ENCODE measurements at places on chromosomes 12 and 14. TPM values are rescaled to one million over a fixed set of nuclear protein-coding genes. Genes with fewer than 3 reads are reported as not detected.

- no peak overlapping the region for H3K27ac ChIP-seq
- H3K36me3 ChIP-seq = no peaks in the 10 kb centered on the region
- peak; percentile 3 for DNase-seq
- no peaks in the 10 kb centered on the region for H3K4me1 ChIP-seq
Observed at GRCh38 chr14:76546426-76547221, 170.7 kb downstream of the ESRRB start.

GRCh38 chr14:99589031-99589441 is 15.0 kb downstream of the CCDC85C start:
- H3K4me3 ChIP-seq = no peak overlapping the region
- H3K27me3 ChIP-seq = no peaks in the 10 kb centered on the region
- peaks cover 69% of the 10 kb centered on the region for H3K4me1 ChIP-seq
- no peak for DNase-seq
- peak overlapping the region; percentile 66 for H3K27ac ChIP-seq
- H3K36me3 ChIP-seq = no peaks in the 10 kb centered on the region

DNA sequence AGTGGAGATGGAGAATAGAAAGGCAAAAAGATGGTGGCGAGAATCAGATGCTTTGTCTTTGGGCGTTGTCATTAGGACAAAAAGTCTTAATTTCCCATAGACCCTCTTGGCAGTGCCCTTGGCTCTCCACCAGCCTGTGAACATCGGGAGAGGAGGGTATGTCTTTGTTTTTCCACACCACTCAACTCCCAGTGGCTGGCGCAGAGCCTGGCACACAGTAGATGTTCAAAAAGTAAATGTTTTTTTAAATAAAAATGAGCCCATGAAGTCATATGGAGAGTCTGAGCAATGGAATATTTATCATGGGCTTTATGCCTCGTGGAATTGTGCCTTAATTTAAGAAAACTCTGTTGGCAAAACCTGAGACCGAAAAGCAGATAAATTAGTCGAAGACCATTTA is 90.4 kb downstream of the SRGAP1 start:
- peaks cover 78% of the 10 kb centered on the region for H3K4me1 ChIP-seq
- no peak overlapping the region for H3K4me3 ChIP-seq
- DNase-seq = no peak
- peaks cover 47% of the 10 kb centered on the region for H3K36me3 ChIP-seq
- H3K27ac ChIP-seq = no peak overlapping the region
- H3K27me3 ChIP-seq = no peaks in the 10 kb centered on the region

LRRC10 gene
- total RNA-seq = not detected

GRCh38 chr12:95282266-95282665 is 64.7 kb downstream of the VEZT start:
- no peak overlapping the region for H3K4me3 ChIP-seq
- H3K4me1 ChIP-seq = peaks cover 21% of the 10 kb centered on the region
- DNase-seq = no peak
- peaks cover 3% of the 10 kb centered on the region for H3K27me3 ChIP-seq

- H3K27ac ChIP-seq = no peak overlapping the region
- H3K4me3 ChIP-seq = no peak overlapping the region
- peaks cover 41% of the 10 kb centered on the region for H3K4me1 ChIP-seq
- H3K27me3 ChIP-seq = peaks cover 2% of the 10 kb centered on the region
- no peak for DNase-seq
Observed at GRCh38 chr12:32532422-32532821, 133.1 kb downstream of the FGD4 start.

BEST3 gene
- total RNA-seq = not detected

CRIP1 gene
- total RNA-seq = 55.2 TPM

DNA sequence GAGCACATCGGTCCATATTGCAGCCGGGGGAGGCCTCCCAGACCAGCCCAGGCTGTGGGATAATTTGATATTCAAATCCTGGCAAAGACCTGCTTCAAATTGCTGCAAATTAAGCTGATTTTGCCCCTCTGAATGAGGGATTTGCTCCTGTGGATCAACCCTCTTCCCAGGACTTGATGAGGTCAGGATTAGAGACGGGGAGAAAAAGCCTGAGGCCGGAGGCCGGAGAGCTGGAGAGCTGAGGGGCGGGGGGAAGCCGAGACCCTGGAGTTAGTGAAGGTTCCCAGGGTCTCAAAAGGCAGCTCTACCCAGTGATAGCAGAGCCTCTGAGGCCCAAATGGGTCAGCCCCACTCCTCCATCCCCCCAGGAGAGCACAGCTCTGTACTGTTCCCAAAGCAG is 17.5 kb upstream of the VSX2 start:
- no peak for DNase-seq
- H3K4me1 ChIP-seq = no peaks in the 10 kb centered on the region
- no peaks in the 10 kb centered on the region for H3K36me3 ChIP-seq
- peaks cover 31% of the 10 kb centered on the region for H3K27me3 ChIP-seq

ADAM21 gene
- total RNA-seq = 0.72 TPM

- H3K27me3 ChIP-seq = no peaks in the 10 kb centered on the region
- DNase-seq = no peak
- no peak overlapping the region for H3K4me3 ChIP-seq
- H3K27ac ChIP-seq = no peak overlapping the region
Observed at GRCh38 chr14:69670093-69670492, 58.7 kb downstream of the SUSD6 start.

DNA sequence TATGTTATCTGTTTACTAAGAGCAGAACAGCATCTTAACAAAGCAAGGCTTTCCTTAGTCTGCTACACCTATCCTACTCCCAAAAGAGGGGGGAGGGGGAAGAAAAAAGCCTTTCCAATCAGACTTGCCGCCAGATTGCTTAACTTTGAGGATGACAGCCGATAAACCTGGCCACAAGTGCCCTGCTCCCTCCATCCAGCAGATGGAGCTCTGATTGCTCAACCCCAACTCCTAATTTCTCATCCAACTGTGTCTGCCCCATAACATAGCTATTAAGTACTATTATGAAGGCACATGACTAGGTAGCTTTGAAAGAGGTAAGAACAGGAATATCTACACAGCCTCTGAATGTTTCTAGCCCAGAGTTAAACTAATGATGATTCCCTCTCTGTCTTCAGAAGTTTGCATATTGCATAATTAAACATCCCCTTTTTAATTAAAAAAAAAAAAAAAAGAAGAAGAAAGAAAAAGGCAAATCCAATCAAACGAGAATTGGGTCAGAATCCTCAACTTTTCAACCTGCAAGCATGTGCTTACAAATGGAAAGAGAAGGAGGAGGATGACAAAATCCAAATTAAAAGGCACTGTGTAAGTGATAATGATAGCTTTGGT is 247.4 kb downstream of the GALC start:
- no peak for DNase-seq
- H3K4me1 ChIP-seq = no peaks in the 10 kb centered on the region
- no peak overlapping the region for H3K4me3 ChIP-seq
- H3K36me3 ChIP-seq = no peaks in the 10 kb centered on the region
- no peak overlapping the region for H3K27ac ChIP-seq

DNA sequence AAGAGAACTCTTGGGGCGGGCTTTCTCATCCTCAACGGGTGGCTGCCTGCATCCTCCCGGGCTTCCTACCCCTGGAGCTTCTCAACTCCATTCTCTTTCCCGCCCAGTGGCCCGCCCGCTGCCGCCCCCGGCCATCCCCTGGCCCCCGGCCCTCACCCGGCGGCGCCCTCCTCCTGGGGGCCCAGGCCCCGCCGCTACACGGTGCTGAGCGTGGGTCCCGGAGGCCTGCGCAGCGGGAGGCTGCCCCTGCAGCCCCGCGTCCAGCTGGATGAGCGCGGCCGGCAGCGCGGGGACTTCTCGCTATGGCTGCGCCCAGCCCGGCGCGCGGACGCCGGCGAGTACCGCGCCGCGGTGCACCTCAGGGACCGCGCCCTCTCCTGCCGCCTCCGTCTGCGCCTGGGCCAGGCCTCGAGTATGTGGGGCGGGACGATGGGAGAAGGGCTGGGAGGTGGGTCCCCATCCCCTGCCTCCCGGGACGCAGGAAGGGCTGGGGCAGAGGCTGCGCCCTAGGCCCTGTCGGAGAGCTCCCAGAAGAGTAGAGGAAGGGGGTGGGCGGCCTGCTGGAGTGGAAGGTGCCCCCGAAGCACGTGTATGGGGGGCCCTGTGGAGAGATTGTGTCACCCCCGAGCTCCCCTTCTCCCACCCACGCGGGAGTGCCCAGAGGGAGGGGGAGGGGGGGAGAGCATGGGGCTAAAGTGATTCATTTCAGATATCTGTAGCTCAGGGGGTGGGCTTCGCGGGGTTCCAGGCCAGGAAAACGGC is 1.5 kb downstream of the LAG3 start:
- peaks cover 26% of the 10 kb centered on the region for H3K4me1 ChIP-seq
- H3K4me3 ChIP-seq = no peak overlapping the region
- no peaks in the 10 kb centered on the region for H3K36me3 ChIP-seq
- H3K27me3 ChIP-seq = peaks cover 8% of the 10 kb centered on the region
